ENCODE measurements at places on chromosomes 2 and 18. TPM values are rescaled to one million over a fixed set of nuclear protein-coding genes. Genes with fewer than 3 reads are reported as not detected.

- no peak for DNase-seq
Observed at GRCh38 chr2:66517772-66518171, 82.8 kb downstream of the MEIS1 start.

The CXCR1 gene
- total RNA-seq = 0.31 TPM

The PTPRN gene
- 0.31 TPM for total RNA-seq

The GPR39 gene
- total RNA-seq = 0.10 TPM

The MC2R gene
- not detected for total RNA-seq

All from tongue (tissue), 3 donors.